ENCODE measurements at places on chromosomes 6 and 20. TPM values are rescaled to one million over a fixed set of nuclear protein-coding genes. Genes with fewer than 3 reads are reported as not detected.
A peak's percentile ranks its signal among the peaks of the same experiment; 100 is the strongest.

GRCh38 chr6:88174906-88175305, 8.8 kb upstream of the CNR1 start:
- H3K4me3 ChIP-seq, result no peak overlapping the region
- no peaks in the 10 kb centered on the region for H3K4me1 ChIP-seq
- H3K27me3 ChIP-seq, result no peaks in the 10 kb centered on the region
- H3K36me3 ChIP-seq, result no peaks in the 10 kb centered on the region

GRCh38 chr20:35737865-35738333, 4.2 kb downstream of the RBM39 start:
- peaks cover 39% of the 10 kb centered on the region for H3K4me1 ChIP-seq
- DNase-seq, result no peak
- H3K36me3 ChIP-seq, result no peaks in the 10 kb centered on the region
- no peak overlapping the region for H3K4me3 ChIP-seq

GRCh38 chr20:7147220-7147601, 379.7 kb downstream of the BMP2 start:
- H3K27ac ChIP-seq, result no peak overlapping the region
- H3K27me3 ChIP-seq, result no peaks in the 10 kb centered on the region
- no peak for DNase-seq
- H3K36me3 ChIP-seq, result no peaks in the 10 kb centered on the region

DNA sequence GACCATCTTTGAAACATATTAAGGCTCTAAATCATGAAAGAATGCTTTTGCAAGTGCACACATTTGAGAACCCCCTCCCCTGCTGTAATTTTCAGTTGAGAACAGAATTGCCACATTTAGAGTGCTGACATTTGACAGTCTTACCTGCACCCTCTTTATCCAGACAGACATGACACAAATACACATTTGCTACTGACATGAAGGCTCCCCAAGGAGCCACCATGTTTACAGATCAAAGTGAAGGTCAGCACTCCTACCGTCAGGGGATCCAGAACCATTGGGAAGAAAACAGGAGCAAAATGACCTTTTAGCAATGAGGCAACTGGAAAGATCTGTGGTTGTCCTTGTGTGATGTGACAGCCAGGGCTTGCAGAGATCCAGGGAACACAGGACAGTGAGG, 315.4 kb upstream of the CNR1 start:
- H3K27ac ChIP-seq, result no peak overlapping the region
- no peaks in the 10 kb centered on the region for H3K36me3 ChIP-seq
- H3K4me1 ChIP-seq, result no peaks in the 10 kb centered on the region
- DNase-seq, result no peak

DNA sequence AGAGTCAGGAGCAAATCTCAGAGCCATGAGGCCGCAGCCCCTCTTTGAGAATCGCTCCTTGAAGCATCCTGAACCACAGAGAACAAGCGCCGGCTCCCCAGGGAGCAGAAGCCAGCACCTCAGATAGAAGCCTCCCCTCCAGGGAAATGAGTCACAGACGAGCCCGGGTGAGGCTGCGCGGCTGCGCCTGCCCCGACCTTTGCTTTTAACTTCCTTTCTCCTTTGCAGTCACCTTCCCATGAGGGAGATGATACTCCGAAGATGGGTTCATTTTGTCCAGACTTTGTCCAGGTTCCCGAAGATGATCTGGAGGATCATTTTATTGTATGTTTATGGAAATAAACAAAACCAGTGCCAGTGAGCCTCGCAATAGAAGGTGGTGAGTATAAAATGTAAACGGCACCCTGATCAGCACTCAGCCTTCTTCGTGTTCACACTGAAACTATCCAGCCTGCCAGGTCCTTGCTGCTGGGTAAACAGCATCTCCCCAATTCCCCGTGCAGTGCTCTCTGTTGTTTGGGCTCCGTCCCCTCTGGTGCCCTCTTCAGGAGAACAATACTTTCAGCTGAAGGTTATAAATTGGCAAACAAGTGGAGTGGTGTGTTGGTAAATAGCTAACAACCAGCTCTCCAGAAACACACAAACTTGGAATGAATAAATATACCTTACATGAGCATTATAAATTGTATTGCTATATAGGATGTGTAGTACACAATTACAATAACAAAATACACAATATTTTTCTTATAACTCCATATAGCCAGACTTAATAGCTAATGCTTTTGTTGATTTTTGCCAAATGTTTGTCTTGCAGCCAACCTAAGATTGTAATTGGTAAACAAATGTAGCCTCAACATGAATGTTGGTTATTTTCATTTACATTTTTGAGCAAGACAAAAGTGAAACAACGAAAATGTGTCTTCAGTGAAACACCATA, 41.4 kb upstream of the TMEM181 start:
- H3K27me3 ChIP-seq, result peaks cover 8% of the 10 kb centered on the region
- H3K36me3 ChIP-seq, result no peaks in the 10 kb centered on the region
- DNase-seq, result peak; percentile 60
- no peak overlapping the region for H3K4me3 ChIP-seq
- no peak overlapping the region for H3K27ac ChIP-seq

DNA sequence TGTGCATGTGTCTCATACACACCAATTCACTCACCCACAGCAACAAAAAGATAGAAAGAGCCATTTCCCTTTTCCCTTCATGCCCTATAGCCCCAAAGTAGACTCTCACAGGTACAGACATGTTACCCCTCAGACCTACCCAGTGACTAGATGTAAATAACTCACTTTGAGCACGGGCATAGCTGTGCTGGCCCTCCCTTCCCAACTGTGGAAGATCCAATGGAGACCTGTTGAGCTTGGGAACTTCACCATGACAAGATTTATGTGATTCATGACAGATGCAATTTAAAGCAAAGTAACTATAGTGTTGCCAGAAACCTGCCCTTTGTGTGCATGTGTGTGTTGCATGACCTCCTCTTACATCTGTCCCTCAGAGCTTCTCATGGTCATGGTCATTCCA, 175.4 kb downstream of the UBE3D start:
- H3K4me1 ChIP-seq, result no peaks in the 10 kb centered on the region
- H3K36me3 ChIP-seq, result no peaks in the 10 kb centered on the region
- no peak overlapping the region for H3K27ac ChIP-seq
- DNase-seq, result no peak
- no peaks in the 10 kb centered on the region for H3K27me3 ChIP-seq

GRCh38 chr6:139373154-139373927, 1.1 kb downstream of the CITED2 start:
- H3K27me3 ChIP-seq, result no peaks in the 10 kb centered on the region
- DNase-seq, result peak; percentile 78
- H3K4me3 ChIP-seq, result peak overlapping the region; percentile 97
- H3K36me3 ChIP-seq, result no peaks in the 10 kb centered on the region
- peaks cover 39% of the 10 kb centered on the region for H3K4me1 ChIP-seq
- peak overlapping the region; percentile 78 for H3K27ac ChIP-seq

DNA sequence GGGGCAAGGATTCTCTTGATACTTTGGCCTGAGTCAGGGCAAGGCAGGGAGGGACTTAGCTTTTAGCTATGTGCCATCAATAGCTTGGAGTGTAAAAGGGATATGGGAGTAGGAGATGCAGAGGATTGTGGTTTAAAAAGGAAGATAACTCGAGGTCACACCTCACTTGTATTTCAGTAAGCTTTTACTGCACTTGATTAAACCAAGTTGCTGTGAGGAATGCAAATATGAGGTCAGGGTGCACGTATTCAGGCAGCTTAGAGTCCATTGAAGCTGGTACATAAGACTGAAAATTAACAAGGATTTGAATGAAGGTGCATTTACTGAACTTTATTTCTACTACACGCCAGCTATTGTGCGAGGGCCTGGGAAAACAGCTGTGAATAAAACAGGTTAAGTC, 32.1 kb downstream of the DSTN start:
- peaks cover 16% of the 10 kb centered on the region for H3K4me1 ChIP-seq
- DNase-seq, result no peak
- no peak overlapping the region for H3K4me3 ChIP-seq
- no peaks in the 10 kb centered on the region for H3K27me3 ChIP-seq

- no peaks in the 10 kb centered on the region for H3K36me3 ChIP-seq
- H3K27ac ChIP-seq, result no peak overlapping the region
- DNase-seq, result no peak
- H3K27me3 ChIP-seq, result no peaks in the 10 kb centered on the region
- peaks cover 6% of the 10 kb centered on the region for H3K4me1 ChIP-seq
Measured at GRCh38 chr6:22028403-22029090, 268.3 kb downstream of the PRL start.

DNA sequence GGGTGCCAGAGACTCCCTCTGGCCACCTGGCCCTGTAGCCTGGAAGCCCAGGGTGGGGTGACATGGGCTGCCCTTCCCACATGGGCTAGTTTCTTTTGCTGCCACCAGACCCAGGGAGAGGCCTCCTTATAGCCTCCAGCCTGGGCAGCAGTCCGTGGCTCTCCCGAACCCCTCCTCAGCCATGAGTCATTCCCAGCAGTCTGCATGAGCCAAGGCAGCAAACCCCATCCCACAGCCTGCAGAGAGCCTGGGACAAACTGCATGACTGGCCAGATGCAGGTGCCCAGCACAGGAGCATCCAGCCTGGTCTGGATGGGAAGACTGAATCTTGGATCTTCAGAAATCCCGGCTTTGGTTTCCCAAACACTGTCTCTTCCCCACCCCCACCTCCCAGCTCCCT, 75.7 kb downstream of the MRPL14 start:
- no peaks in the 10 kb centered on the region for H3K36me3 ChIP-seq
- no peaks in the 10 kb centered on the region for H3K27me3 ChIP-seq
- peaks cover 10% of the 10 kb centered on the region for H3K4me1 ChIP-seq
- DNase-seq, result peak; percentile 83
- no peak overlapping the region for H3K27ac ChIP-seq
- H3K4me3 ChIP-seq, result no peak overlapping the region

DNA sequence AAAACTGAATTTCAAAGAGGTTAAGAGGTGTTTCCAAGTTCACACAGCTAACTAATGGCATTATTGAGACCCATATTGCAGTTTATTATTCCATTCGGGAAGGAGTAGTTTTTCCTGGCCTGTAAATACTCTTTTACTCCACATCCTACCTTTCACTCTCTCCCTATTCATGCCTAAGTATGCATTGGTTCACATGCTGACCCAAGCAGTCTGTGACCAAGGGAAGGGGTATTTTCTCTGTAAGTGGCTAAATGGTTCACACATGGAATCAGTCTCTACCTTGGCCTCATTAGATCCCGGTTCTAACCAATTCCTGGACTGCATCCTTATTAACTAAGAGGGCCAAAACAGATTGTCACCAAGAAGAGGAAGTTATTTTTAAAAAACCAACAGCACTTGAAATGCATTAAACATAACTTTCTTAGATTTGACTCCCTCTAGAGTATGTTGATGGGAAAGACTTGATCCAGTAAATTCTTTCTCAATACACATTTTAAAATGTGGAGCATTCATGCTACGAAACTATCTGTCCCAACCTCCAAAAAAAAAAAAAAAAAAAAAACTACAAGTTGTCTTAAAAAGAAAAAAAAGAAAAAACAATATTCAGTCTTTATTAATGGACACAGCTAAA, 17.8 kb upstream of the RSPO3 start:
- H3K27ac ChIP-seq, result no peak overlapping the region
- DNase-seq, result no peak
- no peak overlapping the region for H3K4me3 ChIP-seq
- H3K27me3 ChIP-seq, result no peaks in the 10 kb centered on the region
- H3K4me1 ChIP-seq, result no peaks in the 10 kb centered on the region

GRCh38 chr6:72622094-72622940, 453 bp downstream of the KCNQ5 start:
- peaks cover 14% of the 10 kb centered on the region for H3K4me1 ChIP-seq
- H3K4me3 ChIP-seq, result no peak overlapping the region
- H3K27me3 ChIP-seq, result peaks cover 37% of the 10 kb centered on the region
- H3K36me3 ChIP-seq, result no peaks in the 10 kb centered on the region
- H3K27ac ChIP-seq, result no peak overlapping the region
- peak; percentile 57 for DNase-seq

GRCh38 chr20:21496452-21496851, 17.4 kb downstream of the NKX2-2 start:
- H3K27me3 ChIP-seq, result peaks cover 19% of the 10 kb centered on the region
- H3K27ac ChIP-seq, result no peak overlapping the region
- DNase-seq, result no peak
- no peaks in the 10 kb centered on the region for H3K36me3 ChIP-seq
- H3K4me3 ChIP-seq, result no peak overlapping the region

- no peak overlapping the region for H3K4me3 ChIP-seq
- DNase-seq, result no peak
- no peak overlapping the region for H3K27ac ChIP-seq
- no peaks in the 10 kb centered on the region for H3K4me1 ChIP-seq
Measured at GRCh38 chr6:106518748-106519147, 110.5 kb downstream of the RTN4IP1 start.

DNA sequence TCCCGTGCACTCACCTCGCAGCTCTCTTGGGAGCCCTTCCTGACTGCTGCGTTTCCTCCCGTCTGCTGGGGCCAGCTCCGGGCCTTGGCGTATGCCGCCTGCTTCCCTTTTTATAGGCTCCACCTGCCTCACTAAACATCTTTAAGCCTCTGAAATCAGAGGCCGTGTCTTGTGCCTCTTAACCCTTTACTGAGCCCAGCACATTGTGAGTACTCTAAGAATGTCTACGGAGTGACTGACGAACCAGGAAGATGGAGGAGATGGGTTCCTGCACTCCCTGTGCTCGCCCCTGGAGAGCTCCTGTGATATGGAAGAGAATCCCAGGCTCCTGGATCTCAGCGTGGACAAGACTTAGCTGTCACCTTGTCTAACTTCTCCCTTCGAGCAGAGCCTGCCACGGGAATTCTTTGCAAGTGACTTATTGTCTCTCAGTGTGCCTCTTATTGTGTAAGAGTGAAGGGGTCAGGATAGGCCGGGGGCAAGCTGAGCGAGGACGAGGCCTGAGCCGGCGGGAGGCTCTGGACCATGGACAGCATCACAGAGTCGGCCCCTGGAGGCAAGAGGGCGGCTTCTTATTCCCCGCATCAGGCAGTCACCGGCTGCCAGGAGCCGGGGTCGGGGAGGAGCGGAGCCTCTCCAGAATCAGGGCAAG, 70.9 kb upstream of the CCDC167 start:
- H3K36me3 ChIP-seq, result no peaks in the 10 kb centered on the region
- H3K4me3 ChIP-seq, result no peak overlapping the region
- no peaks in the 10 kb centered on the region for H3K27me3 ChIP-seq

DNA sequence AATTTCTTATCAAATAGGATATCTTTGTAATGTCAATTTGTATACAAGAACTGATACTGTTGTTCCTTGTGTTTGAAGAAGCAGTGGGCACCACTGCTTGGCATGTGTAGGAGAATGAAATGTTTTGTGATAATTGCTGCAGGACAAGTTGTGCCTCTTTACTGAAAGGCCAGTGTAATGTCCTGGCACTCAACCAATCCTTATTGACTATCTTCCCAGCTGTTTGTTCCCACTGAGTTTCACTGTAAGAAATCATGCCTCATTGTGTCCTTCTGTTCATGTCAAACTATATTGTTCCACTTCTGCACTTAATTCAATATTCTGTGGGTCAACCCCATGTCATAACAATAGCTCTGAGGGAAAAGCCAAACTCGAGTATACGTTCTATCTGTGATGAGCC, 136.1 kb upstream of the FAM83B start:
- DNase-seq, result no peak
- H3K4me3 ChIP-seq, result no peak overlapping the region
- no peaks in the 10 kb centered on the region for H3K36me3 ChIP-seq
- H3K27me3 ChIP-seq, result no peaks in the 10 kb centered on the region
- no peak overlapping the region for H3K27ac ChIP-seq

Gene PHACTR3
- 0.60 TPM for total RNA-seq

Gene SLC12A5
- 5.0 TPM for total RNA-seq

Gene B3GALT4
- total RNA-seq, result 8.5 TPM

Gene SCUBE3
- total RNA-seq, result 12.2 TPM

Gene EBF4
- 13.3 TPM for total RNA-seq

Gene MUC22
- not detected for total RNA-seq

Gene HUS1B
- total RNA-seq, result not detected

Gene C20orf141
- total RNA-seq, result not detected

Gene SH3BGRL2
- total RNA-seq, result 7.8 TPM

Gene COL9A1
- not detected for total RNA-seq

Gene KCNK16
- total RNA-seq, result not detected

Gene GPLD1
- total RNA-seq, result 1.5 TPM
